ENCODE measurements at places on chromosomes 1 and 21. TPM values are rescaled to one million over a fixed set of nuclear protein-coding genes. Genes with fewer than 3 reads are reported as not detected.

Gene DNAJC28
- 1.8 TPM for total RNA-seq

Gene SOD1
- total RNA-seq: 371 TPM

Gene CBR1
- 185 TPM for total RNA-seq

Gene RPTN
- not detected for total RNA-seq

Gene KRTAP12-2
- not detected for total RNA-seq

Gene SPATA45
- total RNA-seq: 0.53 TPM

Gene SCP2
- 209 TPM for total RNA-seq

Gene GJC2
- total RNA-seq: 3.2 TPM
